T follicular helper cell (primary cell): ENCODE measurements at places on chromosomes 7 and 10.
A peak's percentile ranks its signal among the peaks of the same experiment; 100 is the strongest.

- DNase-seq, result no peak
Measured at GRCh38 chr10:126011995-126012394, 115.6 kb downstream of the FANK1 start.

DNA sequence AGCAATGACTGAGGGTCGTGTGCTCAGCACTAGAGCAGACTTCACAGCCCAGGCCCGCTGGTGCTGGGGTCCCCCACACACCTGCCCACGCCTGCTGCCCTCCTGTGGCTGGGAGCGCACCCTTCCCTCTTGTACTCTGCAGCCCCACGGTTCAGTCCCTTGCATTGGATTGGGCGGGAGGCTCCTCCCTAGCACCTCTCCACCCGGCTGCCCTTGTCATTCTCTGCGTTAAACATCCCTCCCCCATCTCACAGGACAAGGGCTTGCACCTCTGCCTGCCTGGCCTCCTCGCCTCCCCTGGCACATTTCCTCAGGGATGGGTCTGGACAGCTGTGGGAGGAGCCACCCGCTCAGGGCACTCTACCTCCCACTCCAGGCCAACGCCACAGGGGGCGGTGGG lies 68.6 kb downstream of the ALOX5 start:
- no peak for DNase-seq

DNA sequence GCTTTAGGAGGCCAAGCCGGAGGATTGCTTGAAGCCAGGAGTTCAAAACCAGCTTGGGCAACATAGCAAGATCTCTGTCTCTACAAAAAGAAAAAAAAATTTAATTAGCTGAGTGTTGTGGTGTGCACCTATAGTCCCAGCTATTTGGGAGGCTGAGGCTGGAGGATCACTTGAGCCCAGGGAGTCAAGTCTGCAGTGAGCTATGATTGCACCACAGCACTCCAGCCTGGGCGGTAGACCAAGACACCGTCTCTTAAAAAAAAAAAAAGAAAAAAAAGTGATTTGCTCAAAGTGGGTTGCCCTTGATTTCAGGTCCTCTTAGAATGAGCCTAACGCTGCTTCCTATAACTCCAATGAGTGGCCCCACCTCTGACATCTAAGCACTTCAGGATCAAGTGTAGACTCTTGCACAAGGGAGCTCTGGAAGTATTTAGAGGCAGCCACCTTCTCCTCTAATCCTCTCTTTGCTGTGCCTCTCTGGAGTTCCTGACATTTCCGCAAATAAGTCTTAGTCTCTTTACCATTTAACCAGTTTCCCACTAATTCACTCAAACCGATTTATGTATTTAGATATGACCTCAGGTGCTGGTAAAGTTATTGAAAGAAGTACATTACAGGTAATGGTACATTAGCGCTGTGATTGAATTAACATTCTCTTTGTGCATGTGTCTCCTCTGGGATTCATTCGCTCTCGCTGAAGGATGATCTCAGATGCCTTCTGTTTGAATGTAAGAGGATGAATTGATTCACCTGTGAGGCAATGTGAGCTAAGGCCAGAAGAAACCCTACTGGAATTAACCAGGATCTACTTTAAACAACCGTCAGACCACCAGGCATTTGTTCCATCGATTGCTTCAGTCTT lies 60.8 kb upstream of the CELF2 start:
- no peak for DNase-seq

DNA sequence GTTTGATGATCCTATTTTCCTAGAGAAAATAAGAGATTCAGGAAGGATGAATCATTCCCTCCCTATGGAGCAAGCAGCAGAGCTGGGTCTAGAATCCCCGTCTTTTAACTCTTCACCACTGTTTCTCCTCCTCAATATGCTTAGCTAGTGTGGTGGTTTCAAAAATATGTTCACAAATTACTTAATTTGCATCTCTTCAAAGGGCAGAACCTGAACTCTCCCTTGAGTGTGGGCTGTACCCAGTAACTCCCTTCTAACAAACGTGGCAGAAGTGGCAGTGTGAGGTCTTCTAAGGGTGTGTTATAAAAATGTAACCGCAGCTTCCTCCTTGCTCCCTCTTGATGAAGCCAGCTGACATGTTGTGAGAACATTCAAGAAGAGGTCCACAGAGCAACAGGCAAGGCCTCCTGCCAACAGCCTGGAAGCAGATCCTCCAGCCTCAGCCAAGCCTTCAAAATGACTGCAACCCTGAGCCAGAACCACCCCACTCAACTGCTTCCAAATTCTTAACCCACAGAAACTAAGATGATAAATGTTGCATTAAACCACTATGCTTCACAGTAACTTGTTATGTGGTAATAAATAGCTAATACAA lies 36.6 kb downstream of the SRPK2 start:
- peak; percentile 40 for DNase-seq

DNA sequence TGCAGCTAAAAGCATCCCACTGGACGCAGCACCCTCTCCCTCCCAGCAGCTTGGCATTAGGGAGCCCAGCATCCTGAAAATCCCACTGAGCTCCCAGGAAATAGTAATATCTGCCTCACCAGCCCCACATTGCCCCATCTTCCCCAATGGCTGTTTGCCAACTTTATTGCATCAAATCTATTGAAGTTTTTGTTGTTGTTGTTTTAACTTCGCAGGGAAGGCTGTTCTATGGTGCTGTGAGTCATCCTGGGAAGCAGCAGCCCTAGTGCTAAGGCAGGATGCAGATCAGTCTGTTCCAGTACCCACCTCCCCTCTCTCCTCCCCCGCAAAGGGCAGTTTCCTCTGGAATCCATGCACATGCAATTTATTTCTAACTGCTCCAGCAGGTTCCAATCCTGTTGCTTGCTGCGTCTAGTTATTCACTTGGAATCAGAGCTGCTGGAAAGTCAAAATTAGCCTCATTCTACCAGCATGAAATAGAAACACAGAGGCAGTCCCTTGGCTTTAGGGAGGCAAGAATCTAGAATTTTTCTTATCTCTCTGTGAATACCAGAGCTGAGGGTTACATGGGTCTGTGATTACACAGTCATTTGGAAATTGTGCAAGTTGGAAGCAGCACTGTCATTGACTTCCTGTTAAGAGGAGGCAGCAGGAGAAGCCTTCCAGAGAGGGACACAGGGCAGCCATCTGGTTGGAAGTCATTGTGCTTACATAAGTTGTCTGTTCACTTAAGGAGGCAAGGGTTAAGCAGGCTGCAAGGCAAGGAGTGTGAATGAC lies 115.9 kb upstream of the CACUL1 start:
- no peak for DNase-seq

GRCh38 chr7:29139796-29140195 lies 6.5 kb downstream of the CPVL start:
- DNase-seq, result no peak
